ENCODE measurements at places on chromosomes 7 and 10. TPM values are rescaled to one million over a fixed set of nuclear protein-coding genes. Genes with fewer than 3 reads are reported as not detected.

The ELFN1 gene
- 0.38 TPM for total RNA-seq

The IGF2BP3 gene
- total RNA-seq: 22.2 TPM

The FRMPD2 gene
- not detected for total RNA-seq

The NUTM2E gene
- 0.25 TPM for total RNA-seq

The WNT2 gene
- not detected for total RNA-seq

Data from A549 treated with GW870086 at 1 μM for 4 hours (cell line).